ENCODE measurements at places on chromosomes 3 and 15.

DNA sequence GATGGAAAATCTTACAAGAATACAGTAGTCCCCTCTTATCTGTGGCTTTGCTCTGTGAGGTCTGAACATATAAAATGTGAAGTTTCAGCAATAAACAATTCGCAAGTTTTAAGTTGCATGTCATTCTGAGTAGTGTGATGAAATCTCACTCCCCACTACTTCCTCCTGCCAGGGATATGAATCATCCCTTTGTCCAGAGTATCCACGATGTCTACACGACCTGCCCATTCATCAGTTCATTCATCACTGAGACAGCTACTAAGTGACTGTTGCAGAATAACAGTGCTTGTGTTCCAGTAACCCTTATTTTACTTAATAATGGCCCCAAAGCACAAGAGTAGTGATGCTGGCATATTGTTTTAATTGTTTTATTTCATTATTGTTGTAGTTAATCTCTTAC lies 489.2 kb upstream of the UBE2E2 start:
- no peak for DNase-seq

GRCh38 chr15:74870436-74871215 lies 2.5 kb downstream of the SCAMP2 start:
- no peak for DNase-seq

DNA sequence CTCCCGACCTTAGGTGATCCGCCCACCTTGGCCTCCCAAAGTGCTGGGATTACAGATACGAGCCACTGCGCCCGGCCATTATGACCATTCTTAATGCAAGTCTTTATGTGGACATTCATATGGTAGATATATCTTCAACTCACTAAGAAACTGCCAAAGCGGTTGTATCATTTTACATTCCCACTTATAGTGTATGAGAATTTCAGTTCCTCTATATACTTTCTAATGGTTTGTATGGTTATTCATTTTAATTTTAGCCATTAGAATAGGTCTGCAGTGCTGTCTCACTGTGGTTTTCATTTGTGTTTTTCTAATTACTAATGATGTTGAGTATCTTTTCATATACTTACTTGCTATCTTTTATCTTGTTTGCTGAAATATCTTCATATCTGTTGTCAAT lies 32.5 kb downstream of the TCF12 start:
- no peak for DNase-seq

DNA sequence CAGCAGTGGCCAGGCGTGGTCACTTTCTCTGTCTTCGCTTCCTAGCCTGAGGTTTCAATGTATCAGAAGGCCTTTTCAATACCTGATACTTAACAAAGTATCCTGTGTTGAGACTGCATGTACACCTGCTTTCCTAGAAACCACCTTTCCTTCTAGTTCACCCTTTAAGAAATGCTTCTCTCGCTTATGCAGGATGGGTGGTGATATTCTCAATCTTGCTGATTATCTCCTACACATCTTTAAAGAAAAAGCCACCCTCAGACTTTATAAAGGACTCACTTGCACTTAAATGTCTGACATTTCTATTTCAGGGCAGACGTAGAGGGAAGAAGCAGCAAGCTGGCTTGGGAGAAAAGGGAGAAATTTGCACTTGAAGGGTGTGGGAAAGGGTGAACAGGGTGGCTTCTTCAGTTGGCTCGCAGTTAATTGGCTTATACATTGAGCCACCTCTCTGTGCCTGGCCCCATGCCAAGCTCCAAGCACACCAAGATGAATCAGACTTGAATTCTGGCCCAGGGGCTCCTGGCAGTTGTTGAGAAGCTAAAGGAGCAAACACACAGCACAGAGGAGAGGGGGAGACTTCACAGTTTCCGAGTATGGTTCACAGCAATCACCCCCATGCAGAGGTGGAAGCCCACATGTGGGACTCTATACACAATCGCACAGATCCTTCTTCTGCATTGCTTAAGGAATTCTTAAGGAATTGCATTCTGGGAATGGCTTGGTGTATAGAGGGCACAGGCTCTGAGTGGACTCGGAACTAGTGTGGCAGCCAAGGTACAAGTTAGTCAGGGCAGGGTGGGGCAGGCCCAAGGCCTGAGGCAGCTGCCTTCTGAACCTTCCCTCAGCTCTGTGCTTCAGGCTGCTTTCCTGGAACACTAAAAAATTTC lies 1.3 kb downstream of the ARL6IP5 start:
- DNase-seq, result peak; percentile 49

DNA sequence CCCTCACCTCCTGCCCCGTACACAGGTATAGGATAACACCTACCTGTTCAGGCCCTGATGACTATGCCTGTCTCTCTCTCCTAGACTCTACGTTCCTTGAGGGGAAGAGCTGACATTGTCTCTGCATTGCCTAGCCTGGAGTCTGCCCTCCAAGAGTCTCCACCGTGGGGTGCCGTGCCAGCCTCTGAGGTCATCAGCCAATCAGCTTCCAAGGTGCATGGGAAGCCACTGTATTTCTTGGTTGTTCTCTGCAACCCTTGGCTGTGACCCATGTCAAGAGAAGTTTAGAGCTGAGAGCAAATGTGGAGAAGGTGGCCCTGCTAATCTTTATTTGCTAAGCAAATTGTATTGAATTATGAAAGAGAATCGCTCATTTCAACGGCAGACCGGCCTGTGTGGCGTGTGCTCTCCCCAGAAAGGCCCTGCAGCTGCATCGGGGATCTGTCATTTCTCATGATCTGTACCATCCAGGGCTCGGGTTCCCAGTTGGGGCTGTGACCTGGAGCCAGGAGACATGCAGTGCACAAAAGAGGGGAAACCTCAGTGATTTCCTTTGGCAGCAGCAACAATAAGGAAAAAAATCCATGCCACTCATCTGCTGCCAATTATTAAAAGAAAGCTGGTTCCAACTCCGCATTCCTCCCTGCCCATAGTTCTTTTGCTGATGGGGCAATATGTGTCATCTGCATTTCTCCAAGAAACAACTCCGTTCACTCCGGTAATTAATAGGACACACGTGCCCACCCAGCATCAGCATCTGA lies 182.2 kb downstream of the MEGF11 start:
- DNase-seq, result no peak

- no peak for DNase-seq
Observed at GRCh38 chr15:72782274-72783003, 1.1 kb downstream of the ADPGK start.

DNA sequence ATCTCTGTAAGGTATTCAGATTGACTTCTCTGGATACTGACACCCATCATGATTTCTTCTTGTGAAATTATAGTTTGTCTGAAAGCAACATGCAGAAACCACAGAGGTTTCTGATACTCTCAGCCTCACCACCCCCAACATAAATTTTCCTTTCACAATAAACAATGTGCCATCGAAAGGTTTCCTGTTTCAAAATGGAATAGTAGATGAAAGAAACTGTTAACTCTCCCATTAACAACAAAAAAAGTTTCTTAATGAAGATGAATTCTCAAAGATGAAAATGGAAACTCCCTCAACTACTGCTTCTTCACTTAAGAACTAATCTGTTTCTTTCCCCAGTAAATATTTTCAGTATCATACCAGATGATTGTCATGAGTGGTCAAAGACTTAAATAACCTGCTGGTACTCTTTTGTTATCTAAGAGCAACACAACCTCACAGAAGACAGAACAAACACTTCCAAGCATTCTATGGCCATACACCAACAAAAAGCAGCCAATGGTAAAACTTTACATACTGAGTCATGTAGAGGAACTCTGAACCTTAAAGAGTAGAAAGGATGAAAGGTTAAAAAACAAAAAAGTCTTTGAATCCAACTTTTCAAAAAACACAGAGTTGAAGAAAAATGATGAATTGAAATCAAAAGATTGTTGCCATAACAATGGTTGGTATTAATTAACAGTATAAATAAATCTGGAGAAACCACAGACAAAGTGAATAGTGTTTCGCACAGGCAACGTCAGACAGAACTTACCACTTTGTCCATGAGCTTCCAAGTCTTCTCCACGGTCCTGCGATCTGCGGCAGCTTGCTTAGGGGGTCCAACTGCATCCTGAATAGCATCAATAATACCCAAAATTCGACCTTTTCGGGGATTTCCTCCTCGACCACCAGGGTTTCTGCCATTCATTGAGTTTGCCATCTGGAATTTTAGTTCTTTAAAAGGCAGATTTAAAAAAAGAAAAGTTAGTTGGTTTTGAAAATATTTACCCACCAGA lies 1.9 kb downstream of the CBLB start:
- peak; percentile 50 for DNase-seq

- DNase-seq, result no peak
Observed at GRCh38 chr15:72168131-72168807, 29.3 kb downstream of the GRAMD2A start.

DNA sequence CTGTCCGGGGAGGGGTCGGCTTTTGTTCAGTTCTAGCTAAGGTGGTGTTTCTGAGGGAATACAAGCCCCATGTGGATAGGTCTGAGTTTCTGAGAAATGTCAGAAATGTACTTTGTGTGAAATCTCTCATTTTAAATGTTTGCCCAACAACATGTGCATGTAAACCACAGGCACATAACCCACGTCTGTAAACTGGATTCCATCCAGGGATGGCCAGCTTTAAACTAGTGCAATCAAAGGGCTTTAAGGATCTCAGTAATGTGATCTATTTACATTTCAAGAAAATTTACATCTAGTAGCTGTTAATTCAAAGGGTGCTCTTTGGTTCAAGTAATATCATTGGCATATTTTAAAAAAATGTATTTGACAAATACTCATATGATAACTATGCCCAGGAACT lies 52.0 kb downstream of the POLR2M start:
- no peak for DNase-seq

DNA sequence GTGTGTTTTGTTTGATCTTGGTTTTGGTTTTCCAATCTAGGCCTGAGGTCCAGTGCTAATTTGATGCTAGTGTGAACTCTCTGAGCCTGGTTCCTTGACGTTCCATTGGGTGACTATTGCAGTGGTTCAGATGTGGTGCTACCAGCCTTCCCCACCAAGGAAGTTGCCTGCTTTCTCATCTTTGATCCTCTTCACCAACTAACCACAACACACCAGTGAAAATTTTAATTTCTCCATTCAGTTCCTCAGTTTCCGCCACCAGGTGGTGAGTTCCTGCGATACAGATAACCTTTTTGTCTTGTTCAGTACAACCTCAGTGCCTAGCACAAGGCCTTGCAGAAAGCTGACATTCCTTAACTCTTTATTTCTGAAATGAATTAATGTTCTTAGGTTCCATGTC lies 337.4 kb upstream of the TPRG1 start:
- peak; percentile 23 for DNase-seq

DNA sequence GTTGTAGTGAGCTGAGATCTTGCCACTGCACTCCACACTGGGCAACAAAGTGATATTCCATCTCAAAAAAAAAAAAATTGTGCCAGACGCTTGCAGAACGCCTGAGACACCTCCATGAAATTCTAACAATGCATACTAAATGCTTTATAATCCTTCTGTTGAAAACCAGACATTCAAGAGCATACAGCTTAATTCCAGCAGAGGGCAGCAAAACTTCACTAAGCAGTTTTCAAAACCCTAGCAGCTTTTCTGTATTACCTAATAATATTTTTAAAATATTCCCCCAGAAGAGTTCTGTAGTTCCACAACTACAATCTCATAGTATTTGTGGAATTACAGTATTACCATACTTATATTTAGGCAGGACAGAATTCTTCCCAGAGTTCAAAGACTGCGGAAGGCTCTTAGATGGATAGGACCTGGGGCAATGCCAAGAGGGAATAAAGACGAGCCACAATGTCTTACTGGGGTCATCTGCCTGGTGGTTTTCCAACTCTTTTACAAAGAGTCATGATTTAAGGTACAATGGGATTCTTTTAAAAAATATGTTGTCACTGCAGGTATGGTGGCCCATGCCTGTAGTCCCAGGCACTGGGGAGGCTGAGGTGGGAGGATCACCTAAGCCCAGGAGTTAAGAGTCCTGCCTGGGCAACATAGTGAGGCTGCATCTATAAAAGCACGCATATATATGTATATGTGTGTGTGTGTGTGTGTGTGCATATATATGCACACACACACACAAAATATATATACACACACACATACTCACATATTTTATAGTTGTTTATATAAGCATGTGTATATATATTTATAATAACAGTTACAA lies 19.6 kb upstream of the TASOR start:
- peak; percentile 68 for DNase-seq

GRCh38 chr3:65607101-65607500 lies 431.6 kb downstream of the MAGI1 start:
- no peak for DNase-seq

Measured in NAMALWA (cell line).